ENCODE measurements at places on chromosomes 6 and 20. TPM values are rescaled to one million over a fixed set of nuclear protein-coding genes. Genes with fewer than 3 reads are reported as not detected.

OR12D2 gene
- not detected for total RNA-seq

CAPN11 gene
- total RNA-seq = not detected

SNX5 gene
- total RNA-seq = 224 TPM

FAM120B gene
- 10.4 TPM for total RNA-seq

CST2 gene
- 1.1 TPM for total RNA-seq

BMP7 gene
- 0.63 TPM for total RNA-seq

TRIM15 gene
- total RNA-seq = 0.03 TPM

TREML2 gene
- not detected for total RNA-seq

IYD gene
- 0.01 TPM for total RNA-seq

GRIK2 gene
- 0.46 TPM for total RNA-seq

SLC22A2 gene
- total RNA-seq = not detected

NKAPL gene
- not detected for total RNA-seq

SERINC3 gene
- 82.6 TPM for total RNA-seq

C20orf144 gene
- total RNA-seq = 0.11 TPM

SGK2 gene
- 6.4 TPM for total RNA-seq

COL11A2 gene
- total RNA-seq = 0.92 TPM

Measured in A549 treated with AZD2906 at 1 μM for 4 hours (cell line).